ENCODE measurements at places on chromosomes 1 and 21.

GRCh38 chr1:53662169-53662568 lies 76.8 kb downstream of the GLIS1 start:
- no peak for DNase-seq

DNA sequence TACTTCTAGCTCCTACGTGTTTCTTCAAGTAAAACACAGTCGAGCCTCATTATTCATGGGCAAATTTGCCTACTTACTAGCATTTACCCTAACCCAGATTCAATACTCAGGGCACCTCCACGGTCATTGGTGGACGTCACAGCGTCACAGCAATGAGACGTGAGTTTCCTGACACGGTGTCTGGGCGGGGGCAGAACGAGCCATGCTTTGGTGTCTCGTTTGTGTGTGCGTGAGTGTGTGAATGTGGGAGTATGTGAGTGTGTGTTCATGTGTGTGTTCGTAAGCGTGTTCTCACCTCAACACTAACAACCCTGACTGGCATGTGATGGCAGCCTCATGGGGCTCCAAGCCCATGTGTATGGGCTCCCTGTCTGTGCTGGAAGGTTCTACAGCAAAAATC lies 17.5 kb upstream of the COL18A1 start:
- no peak for DNase-seq

DNA sequence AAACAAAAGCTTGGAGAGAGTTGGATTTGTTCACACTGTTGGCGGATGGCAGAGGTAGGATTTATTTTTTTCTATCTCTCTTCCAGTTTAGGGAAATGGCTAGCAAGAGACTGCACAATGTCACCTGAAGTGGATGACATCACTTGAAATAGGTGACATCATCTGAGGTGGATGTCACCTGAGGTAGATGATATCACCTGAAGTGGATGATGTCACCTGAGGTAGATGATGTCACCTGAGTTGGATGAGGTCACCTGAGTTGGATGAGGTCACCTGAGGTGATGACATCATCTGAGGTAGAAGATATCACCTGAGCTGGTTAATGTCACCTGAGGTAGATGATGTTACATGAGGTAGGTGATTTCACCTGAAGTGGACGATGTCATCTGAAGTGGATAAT lies 413.4 kb downstream of the DSCAM start:
- DNase-seq: no peak

DNA sequence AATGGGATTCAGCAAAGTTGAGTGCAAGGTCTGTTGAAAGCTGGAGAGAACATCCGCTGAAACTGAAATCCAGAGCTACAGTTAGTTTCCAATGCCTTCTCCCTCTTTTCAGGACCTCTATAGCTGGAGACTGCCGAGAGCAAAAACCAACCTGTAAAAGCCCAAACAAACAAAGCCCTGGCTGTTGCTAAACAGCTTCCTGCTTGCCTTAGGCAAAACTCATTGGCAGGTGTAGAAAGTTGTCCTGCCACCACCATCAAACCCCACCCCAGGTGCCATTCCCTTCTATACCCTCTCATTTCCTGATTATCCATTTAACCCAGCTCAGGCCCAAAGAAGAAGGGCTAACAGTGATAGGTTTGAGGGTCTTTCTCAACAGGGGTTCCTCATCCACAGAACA lies 24.7 kb downstream of the SCYL3 start:
- no peak for DNase-seq

- no peak for DNase-seq
Measured at GRCh38 chr1:112529301-112529700, 20.5 kb downstream of the WNT2B start.

Measured in right hindlimb (tissue), 1 donor.